Progenitor cell of endocrine pancreas (in vitro differentiated cells): ENCODE measurements at places on chromosomes 3 and 15.
A peak's percentile ranks its signal among the peaks of the same experiment; 100 is the strongest.

DNA sequence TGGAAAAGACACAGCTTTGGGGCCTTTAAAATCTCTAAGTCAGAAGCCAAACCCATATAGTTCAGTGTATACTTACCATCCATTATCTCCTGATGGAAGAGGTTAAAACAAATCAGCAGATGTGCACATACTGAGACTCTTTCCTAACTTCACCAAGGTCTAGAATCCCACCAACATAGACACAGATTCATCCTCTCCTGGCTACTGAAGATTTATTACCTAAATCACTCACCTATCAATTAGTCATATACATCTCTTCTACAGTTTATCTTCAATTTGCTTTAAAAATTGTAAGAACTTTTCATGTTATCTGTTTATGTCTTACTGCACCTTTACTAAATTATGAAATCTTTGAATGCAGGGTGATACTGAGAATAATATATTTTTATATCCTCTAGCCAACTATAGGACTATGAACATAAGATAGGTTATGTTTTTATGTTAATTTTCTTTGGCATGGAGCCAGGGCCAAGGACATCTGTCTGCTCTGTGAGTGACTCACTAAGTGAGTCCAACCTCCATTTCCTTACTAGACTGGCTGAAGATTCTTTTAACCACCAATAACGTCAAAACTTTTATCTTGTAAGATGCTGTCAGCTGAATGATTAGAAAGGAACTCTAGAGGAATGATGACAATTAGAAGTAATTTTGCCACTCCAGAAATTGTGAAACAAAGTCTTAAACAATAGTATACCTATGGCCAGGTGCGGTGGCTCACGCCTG, 397.6 kb downstream of the FOXP1 start:
- no peak for DNase-seq
- H3K27ac ChIP-seq: peak overlapping the region; percentile 35
- no peaks in the 10 kb centered on the region for H3K27me3 ChIP-seq
- H3K4me3 ChIP-seq: no peak overlapping the region
- peaks cover 35% of the 10 kb centered on the region for H3K36me3 ChIP-seq

DNA sequence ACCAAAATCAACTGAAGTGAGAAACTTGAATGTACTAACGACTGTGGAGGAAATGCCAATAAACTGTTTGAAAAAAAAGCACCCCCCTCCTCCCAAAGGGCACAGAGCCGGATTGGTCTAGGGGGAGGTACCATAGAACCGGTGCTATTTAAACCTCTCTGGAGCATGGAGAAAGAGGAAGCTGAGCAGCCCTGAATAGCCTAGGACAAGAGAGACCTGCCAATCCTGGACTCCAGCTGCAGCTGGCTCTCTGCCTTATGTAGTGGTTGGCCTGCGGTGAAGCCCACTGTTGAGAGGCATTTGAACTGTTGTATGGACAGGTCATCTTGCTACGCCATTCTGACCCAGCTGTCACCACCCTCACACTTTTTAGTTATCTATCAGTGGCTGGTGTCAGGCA, 1.5 kb upstream of the SH3GL3 start:
- no peak overlapping the region for H3K27ac ChIP-seq
- no peaks in the 10 kb centered on the region for H3K36me3 ChIP-seq
- peaks cover 34% of the 10 kb centered on the region for H3K27me3 ChIP-seq

DNA sequence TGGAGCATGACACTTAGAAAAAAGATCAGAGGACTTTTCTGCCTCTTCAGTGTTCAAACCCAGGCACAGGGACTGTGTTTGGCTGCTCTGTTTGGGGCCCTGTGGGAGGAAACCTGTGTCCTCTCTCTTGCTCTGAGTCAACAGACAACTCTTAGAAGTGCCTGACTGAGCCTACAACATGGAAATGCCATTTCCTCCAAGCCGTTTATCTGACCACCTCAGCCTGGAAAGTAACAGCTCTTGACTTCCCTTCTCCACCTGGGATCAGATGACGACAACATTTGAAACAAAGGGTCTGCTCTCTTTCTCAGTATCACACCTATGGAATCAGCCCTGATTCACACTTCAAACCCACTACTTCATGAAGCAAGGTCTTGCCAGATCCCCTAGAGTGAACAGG, 91.3 kb upstream of the CTDSPL start:
- H3K4me1 ChIP-seq: peaks cover 47% of the 10 kb centered on the region
- no peaks in the 10 kb centered on the region for H3K27me3 ChIP-seq
- H3K4me3 ChIP-seq: no peak overlapping the region
- no peak for DNase-seq
- no peaks in the 10 kb centered on the region for H3K36me3 ChIP-seq

DNA sequence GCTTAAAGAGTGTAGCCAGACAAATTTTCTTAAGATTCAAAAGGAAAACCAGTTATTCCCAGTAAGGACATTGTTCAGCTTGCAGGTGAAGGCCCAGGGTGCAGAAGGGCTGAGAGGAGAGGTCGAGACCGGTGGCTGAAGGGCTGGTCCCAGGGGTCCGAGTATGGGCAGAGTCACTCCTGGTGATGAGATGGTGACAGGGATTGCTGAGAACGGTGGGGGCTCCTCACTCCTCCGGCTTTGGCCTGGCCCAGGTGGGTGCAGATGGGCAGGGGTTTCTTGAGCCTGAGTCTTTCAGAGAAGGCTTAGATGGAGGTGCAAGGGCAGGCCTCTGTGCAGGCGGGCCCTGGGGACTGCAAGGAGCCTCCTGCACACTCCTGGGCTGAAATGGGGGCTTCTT, 56.2 kb downstream of the ZNF445 start:
- no peak overlapping the region for H3K27ac ChIP-seq
- no peaks in the 10 kb centered on the region for H3K4me1 ChIP-seq
- no peaks in the 10 kb centered on the region for H3K27me3 ChIP-seq
- no peak overlapping the region for H3K4me3 ChIP-seq
- DNase-seq: no peak

GRCh38 chr15:41408234-41408641, 5.9 kb upstream of the NDUFAF1 start:
- DNase-seq: no peak
- no peak overlapping the region for H3K27ac ChIP-seq
- no peaks in the 10 kb centered on the region for H3K36me3 ChIP-seq
- H3K4me3 ChIP-seq: no peak overlapping the region

DNA sequence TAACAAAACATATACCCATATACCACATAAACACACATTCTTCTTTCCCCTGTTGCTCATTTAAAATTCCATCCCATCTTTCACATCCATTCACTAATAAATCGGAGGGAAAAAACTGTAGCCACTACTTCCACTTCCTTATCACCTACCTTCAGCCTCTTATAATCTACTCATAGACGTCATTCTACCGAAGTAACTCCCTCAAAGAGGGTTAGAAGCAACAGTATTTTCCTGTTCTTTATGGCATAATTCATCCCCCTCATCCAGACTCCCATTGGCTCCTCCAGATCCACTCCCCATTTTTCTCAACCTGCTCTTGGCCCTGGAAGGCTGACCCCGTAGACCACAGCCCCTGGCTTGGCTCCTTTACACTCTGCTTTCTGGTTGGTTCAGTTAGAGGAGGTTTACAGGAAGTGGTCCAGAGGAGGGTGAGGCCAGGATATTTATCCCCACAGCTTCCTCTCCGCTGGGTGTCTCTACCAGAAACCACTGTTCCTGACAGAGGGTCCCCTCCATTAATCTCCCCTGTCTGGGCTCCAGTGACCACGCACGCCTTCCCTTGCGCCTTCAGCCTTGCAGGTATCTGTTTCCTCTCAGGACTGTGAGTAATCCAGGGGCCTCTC, 46.3 kb downstream of the FMN1 start:
- H3K36me3 ChIP-seq: no peaks in the 10 kb centered on the region
- H3K4me1 ChIP-seq: peaks cover 7% of the 10 kb centered on the region
- no peak overlapping the region for H3K27ac ChIP-seq

GRCh38 chr3:194482196-194482593, 4.6 kb downstream of the ATP13A3 start:
- no peak overlapping the region for H3K4me3 ChIP-seq
- H3K36me3 ChIP-seq: peaks cover 6% of the 10 kb centered on the region
- peaks cover 41% of the 10 kb centered on the region for H3K4me1 ChIP-seq

DNA sequence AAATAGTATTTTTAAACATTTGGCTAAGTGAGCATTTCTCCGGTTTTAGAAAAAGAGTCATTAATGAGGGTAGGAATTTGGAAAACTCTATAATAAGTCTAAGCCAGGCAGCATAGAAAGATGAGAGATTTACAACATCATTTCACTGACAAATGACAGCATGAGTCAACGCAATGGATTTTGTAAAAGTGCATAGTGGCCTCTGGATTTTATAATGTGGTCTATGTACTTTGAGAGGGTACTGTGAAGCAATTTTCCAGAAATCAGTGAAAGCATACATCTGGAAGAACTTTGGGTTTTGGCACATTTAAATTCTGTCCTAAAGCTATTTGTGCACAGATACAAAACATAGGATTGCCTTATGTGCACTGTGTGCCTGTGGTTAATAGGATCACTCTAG, 130.8 kb upstream of the CCNL1 start:
- no peaks in the 10 kb centered on the region for H3K4me1 ChIP-seq
- no peaks in the 10 kb centered on the region for H3K27me3 ChIP-seq
- H3K36me3 ChIP-seq: no peaks in the 10 kb centered on the region
- H3K4me3 ChIP-seq: no peak overlapping the region
- DNase-seq: no peak

DNA sequence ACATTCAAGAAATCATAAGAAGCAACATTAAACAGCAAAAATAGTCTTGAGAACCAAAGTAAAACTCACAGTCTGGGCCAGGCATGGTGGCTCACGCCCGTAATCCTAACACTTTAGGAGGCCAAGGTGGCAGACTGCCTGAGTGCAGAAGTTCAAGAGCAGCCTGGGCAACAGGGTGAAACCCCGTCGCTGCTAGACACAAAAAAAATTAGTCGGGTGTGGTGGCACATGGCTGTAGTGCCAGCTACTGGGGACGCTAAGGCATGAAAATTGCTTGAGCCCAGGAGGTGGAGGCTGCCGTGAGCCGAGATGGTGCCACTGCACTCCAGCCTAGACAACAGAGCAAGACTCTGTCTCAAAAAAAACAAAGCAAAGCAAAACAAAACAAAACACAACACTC, 117.7 kb upstream of the GOLGA6L6 start:
- no peak for DNase-seq
- no peak overlapping the region for H3K4me3 ChIP-seq
- no peaks in the 10 kb centered on the region for H3K27me3 ChIP-seq
- no peaks in the 10 kb centered on the region for H3K36me3 ChIP-seq

DNA sequence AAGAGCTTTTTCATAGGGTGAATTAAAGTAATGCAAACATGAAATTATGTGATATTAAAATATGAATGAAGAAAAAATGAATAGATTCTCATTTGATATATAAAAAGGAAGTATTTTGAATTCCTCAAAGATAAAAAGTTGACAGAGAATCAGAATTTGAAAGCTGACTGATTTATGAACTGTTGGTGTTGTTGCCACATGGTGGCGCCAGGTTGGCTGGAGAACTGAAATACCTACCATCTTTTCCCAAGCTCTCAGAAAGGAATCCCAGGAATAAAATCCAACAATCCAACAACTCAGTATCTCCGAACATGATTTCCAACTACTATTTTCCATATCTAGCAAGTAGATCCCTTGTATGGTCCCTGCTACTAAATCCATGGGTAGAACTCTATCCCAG, 3.1 kb downstream of the MYRIP start:
- no peak overlapping the region for H3K4me3 ChIP-seq
- no peaks in the 10 kb centered on the region for H3K36me3 ChIP-seq
- peaks cover 14% of the 10 kb centered on the region for H3K4me1 ChIP-seq
- no peak for DNase-seq
- no peak overlapping the region for H3K27ac ChIP-seq
- peaks cover 60% of the 10 kb centered on the region for H3K27me3 ChIP-seq

DNA sequence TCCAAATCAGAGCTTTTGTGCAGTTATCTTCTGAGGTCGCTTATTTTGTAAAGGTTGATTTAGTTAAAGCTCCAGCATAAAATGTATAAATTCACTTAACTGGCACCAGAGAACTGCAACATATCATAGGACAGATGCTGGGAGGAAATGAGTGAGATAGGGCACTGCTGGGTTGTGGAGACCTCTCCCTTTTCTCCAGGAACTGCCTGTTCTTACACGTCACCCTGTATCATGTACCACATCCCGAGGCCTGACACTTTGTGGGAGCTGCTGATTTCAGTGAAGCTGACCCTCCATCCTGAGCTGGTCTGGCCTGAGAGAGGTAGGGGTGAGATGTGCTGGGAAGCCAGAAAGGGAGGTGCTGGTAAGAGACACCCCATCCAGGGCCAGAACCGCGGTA, 213.8 kb upstream of the FEZF2 start:
- no peak overlapping the region for H3K4me3 ChIP-seq
- no peaks in the 10 kb centered on the region for H3K4me1 ChIP-seq
- peaks cover 19% of the 10 kb centered on the region for H3K36me3 ChIP-seq
- no peak overlapping the region for H3K27ac ChIP-seq
- no peaks in the 10 kb centered on the region for H3K27me3 ChIP-seq

DNA sequence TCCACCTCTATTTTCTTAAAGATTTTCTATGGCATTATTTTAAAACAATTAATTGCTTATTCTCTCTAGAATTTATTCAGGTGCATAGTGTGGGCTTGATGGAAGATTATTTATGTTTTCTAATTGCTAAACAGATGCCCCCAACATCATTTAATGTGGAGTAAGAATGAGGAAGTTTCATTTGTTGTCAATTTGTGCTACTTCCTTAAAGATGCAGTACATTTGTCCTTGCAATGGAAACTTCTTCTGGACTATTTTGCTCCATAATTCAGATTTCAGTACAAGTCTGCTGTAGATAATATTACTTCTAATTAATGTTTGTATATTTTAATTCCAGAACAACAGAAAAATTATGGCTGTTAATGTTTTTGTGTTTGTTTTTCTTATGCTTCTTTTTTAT, 104.8 kb downstream of the TGFBR2 start:
- no peaks in the 10 kb centered on the region for H3K27me3 ChIP-seq
- peaks cover 2% of the 10 kb centered on the region for H3K36me3 ChIP-seq
- H3K27ac ChIP-seq: no peak overlapping the region
- no peak for DNase-seq
- no peaks in the 10 kb centered on the region for H3K4me1 ChIP-seq
- no peak overlapping the region for H3K4me3 ChIP-seq

DNA sequence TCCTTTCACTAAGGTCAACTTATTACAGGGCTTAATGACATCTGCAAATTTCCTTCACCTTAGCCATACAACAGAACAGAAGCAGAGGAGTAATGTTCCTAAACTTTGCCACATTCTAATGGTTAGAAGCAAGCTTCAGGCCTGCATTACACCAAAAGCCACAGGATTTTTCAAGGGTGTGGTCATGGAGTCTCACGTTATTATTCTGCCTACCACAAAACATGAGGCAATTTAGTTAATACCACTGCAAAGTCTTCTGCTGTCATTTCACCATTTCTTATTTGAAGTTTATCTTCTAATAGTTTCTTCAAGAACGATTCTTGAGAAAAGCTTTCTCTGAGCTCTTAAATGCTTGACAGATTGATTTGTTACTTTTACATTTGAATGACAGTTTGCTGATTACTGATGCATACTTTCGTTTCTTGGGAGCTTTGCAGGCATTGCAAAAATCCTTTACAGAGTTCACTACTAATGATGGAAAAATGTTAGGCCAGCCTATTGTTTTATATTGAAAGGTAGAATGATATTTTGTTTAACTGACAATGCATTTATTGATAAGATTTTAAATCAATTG, 1257.1 kb downstream of the NSUN3 start:
- H3K27ac ChIP-seq: no peak overlapping the region
- H3K4me3 ChIP-seq: no peak overlapping the region
- no peaks in the 10 kb centered on the region for H3K27me3 ChIP-seq
- H3K4me1 ChIP-seq: peaks cover 11% of the 10 kb centered on the region
